ENCODE measurements at places on chromosomes 4 and X.

- DNase-seq = no peak
Measured at GRCh38 chr4:147980586-147980985, 248.7 kb downstream of the ARHGAP10 start.

GRCh38 chr4:40317916-40318658 is 17.0 kb upstream of the CHRNA9 start:
- no peak for DNase-seq

- DNase-seq = no peak
Measured at GRCh38 chr4:122747883-122748282, 15.4 kb downstream of the BBS12 start.

- no peak for DNase-seq
Measured at GRCh38 chrX:95919605-95920004, 765.0 kb upstream of the DIAPH2 start.
